ENCODE measurements at places on chromosomes 4 and X.
A peak's percentile ranks its signal among the peaks of the same experiment; 100 is the strongest.

GRCh38 chr4:39883646-39884045 is 94.1 kb downstream of the PDS5A start:
- DNase-seq, result no peak

- DNase-seq, result no peak
Observed at GRCh38 chr4:183195534-183195933, 96.5 kb downstream of the WWC2 start.

DNA sequence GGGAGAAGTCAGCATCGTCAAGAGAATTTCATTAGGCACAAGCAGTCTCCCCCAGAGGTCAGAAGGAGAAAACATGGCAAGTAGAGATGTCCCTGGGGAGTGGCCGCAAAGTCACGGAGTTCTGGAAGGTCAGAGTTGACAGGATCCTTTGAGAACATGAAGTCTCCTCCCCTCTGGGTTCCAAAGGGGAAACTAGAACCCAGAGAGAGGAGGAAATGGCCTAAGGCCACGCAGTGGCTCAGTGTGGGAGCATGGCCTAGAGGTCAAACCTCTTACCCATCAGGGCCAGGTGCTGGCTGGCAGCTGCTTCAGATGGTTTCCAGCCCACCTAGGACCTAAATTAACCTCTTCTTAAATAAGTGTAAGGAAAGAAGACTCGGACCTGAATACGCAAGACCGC is 884 bp downstream of the IDH3G start:
- no peak for DNase-seq

- DNase-seq, result peak; percentile 37
Observed at GRCh38 chr4:108355186-108355901, 186.6 kb upstream of the LEF1 start.

GRCh38 chrX:20267931-20268701 is 1.4 kb upstream of the RPS6KA3 start:
- DNase-seq, result no peak

- no peak for DNase-seq
Observed at GRCh38 chr4:60657041-60657440, 543.1 kb upstream of the ADGRL3 start.

- DNase-seq, result no peak
Observed at GRCh38 chrX:153968754-153969124, 2.9 kb downstream of the HCFC1 start.

GRCh38 chr4:52244103-52244775 is 193.1 kb downstream of the SPATA18 start:
- DNase-seq, result no peak

GRCh38 chr4:39792128-39792527 is 94.2 kb downstream of the UBE2K start:
- no peak for DNase-seq

GRCh38 chr4:123652476-123652875 is 255.9 kb downstream of the SPRY1 start:
- no peak for DNase-seq

GRCh38 chrX:18537068-18537467 is 111.7 kb downstream of the CDKL5 start:
- DNase-seq, result no peak

DNA sequence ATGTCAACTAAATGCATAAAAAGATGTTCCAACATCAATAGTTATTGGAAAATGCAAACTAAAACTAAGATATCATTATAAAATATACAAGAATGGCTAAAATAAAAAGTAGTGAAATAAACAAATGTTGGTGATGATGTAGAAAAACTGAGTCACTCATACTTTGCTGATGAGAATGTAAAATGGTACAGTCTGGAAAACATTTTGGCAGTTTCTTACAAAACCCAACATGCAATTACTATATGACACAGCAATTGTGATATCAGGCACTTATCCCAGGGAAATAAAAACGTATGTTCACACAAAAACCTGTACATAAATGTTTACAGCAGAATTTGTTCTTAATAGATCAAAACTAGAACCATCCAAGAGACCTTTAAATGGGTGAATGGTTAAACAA is 182.6 kb downstream of the RTL9 start:
- DNase-seq, result no peak

GRCh38 chrX:85994228-85994627 is 53.1 kb downstream of the CHM start:
- DNase-seq, result no peak

DNA sequence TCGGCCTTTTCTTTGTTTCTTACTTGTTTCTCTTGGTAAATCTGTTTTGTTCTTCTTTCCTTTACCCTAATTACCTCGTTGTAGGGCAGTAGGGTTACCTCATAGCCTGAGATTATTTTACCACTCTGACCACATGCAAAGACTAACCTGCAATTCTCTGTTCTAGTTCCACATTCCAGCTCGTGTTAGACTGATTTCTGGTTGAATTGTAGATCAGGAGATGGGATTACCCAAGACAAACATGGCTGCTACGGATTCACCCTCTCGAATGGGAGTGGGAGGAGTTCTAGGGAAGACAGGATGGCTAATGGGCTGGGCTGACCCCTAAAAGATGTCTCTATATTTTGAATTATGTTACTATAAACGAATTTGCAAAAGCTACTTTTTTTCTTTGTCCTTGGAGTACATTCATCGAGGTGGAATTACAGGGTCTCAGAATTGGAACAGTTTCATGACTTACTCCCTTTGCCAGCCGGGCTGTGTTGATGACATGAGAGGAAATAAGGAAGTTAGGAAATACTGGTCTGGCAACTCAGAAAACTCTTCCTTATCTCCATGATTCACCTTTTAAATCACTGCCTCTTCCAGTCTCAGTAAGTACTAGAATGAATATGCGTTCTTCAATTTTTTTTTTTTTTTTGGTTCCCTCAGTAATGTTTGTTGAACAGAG is 36.7 kb upstream of the FBXW7 start:
- DNase-seq, result no peak
